ENCODE measurements at places on chromosomes 13 and 19.

- no peak for DNase-seq
Measured at GRCh38 chr19:28420811-28421550, 792.0 kb downstream of the UQCRFS1 start.

DNA sequence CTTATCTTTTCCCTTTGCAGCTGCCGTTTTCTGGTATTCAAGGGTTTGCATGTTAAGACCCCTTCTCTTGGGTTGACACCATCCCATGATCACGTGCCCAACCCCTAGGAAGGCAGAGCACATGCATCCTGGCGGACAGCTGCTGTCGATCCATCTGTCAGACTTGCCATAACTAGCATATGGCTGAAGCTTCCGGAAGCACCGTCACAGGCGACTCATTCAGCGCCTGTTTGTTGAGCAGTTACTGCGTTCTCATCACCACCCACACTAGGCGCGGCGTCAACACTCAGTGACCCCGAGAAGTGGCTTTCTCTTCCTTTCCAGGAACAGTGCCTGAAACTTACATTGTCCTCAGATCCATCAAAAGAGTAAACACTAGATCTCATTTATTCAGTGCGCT, 93.6 kb downstream of the SOX1 start:
- no peak for DNase-seq

DNA sequence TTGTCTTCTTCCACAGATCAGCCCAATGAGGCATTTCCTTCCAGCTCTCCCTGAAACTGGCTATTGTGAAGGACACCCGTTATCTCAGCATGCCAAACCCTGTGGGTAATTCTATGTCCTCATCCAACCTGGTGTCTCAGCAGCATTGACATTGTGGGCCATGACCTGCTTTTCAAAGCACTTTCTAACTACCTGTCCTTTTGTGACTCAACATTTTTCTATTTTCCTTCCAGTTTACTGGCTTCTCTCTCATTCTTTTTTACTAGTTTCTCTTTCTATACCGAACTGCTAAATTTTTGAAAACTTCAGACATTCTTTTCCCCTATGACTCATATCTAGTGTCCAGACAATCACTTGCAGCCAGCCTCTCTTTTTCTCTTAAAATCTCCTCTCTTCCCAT, 136.4 kb upstream of the HTR2A start:
- DNase-seq = no peak

GRCh38 chr13:101092985-101093384, 323.3 kb downstream of the NALCN start:
- no peak for DNase-seq

DNA sequence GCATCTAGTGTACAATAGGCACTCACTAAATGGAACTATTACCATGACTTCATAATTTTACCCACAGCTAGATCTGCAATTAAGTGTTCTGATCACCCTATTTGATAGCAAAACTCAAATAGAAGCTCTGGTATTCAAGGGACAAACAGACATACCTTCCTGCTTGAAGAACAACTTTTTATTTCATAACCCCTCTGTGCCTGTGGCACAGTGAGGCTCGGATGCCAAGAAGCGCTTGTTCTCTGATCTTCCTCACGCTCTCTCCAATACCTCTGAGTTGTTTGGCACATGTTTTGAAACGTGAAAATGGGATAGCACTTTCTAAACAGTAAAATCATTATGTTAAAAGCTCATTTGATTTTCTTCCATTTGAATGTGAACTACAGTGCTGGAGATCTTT, 232.0 kb downstream of the KLF5 start:
- DNase-seq = no peak

GRCh38 chr19:50333235-50333736, 4.1 kb upstream of the KCNC3 start:
- DNase-seq = peak; percentile 98

- peak; percentile 58 for DNase-seq
Measured at GRCh38 chr19:19486343-19487076, 28.8 kb downstream of the TSSK6 start.

- DNase-seq = no peak
Measured at GRCh38 chr13:101575581-101575980, 123.1 kb downstream of the ITGBL1 start.
